Neural crest cell (in vitro differentiated cells): ENCODE measurements at places on chromosomes 5 and 9. TPM values are rescaled to one million over a fixed set of nuclear protein-coding genes. Genes with fewer than 3 reads are reported as not detected.

The RELL2 gene
- total RNA-seq = 6.5 and 6.9 TPM in 2 replicates

The KCNT1 gene
- total RNA-seq = 0.14 TPM in 1 of 2 replicates, not detected in the other

GRCh38 chr9:106277966-106278365 is 583.6 kb downstream of the TMEM38B start:
- H3K27me3 ChIP-seq = no peaks in the 10 kb centered on the region
- H3K36me3 ChIP-seq = peaks cover 18% of the 10 kb centered on the region
- H3K4me1 ChIP-seq = peaks cover 6% of the 10 kb centered on the region
- DNase-seq = no peak
- H3K4me3 ChIP-seq = no peak overlapping the region

GRCh38 chr9:92737216-92737606 is 27.4 kb downstream of the BICD2 start:
- DNase-seq = no peak
- H3K27ac ChIP-seq = no peak overlapping the region
- peaks cover 37% of the 10 kb centered on the region for H3K4me1 ChIP-seq
- no peak overlapping the region for H3K4me3 ChIP-seq

The LHX3 gene
- 0.07 TPM in 1 of 2 replicates, not detected in the other for total RNA-seq

DNA sequence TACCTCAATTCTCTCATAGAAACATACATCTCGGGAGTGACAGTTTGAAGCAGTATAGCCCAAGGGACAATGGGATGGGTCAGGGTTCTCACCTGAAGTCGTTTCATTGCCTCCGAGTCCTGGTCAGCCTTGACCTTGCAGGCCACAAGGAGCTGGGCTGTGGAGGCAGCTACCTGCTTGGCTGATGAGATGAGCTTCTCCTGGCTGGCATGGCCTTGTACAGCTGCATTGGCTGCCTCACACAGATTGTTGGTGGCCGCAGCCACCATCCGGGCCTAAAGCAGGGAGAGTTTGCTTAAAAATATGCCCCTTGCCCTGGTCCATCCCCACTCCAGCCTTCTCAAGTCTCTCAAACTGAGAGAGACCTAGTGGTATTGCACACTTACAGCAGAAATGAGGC is 8.5 kb upstream of the TPM2 start:
- peaks cover 9% of the 10 kb centered on the region for H3K36me3 ChIP-seq
- no peak overlapping the region for H3K4me3 ChIP-seq
- H3K27ac ChIP-seq = no peak overlapping the region
- H3K4me1 ChIP-seq = no peaks in the 10 kb centered on the region
- H3K27me3 ChIP-seq = no peaks in the 10 kb centered on the region
